ENCODE measurements at places on chromosomes 16 and 17. TPM values are rescaled to one million over a fixed set of nuclear protein-coding genes. Genes with fewer than 3 reads are reported as not detected.

The WFIKKN2 gene
- 0.25 TPM for total RNA-seq

The RAC3 gene
- 0.82 TPM for total RNA-seq

DNA sequence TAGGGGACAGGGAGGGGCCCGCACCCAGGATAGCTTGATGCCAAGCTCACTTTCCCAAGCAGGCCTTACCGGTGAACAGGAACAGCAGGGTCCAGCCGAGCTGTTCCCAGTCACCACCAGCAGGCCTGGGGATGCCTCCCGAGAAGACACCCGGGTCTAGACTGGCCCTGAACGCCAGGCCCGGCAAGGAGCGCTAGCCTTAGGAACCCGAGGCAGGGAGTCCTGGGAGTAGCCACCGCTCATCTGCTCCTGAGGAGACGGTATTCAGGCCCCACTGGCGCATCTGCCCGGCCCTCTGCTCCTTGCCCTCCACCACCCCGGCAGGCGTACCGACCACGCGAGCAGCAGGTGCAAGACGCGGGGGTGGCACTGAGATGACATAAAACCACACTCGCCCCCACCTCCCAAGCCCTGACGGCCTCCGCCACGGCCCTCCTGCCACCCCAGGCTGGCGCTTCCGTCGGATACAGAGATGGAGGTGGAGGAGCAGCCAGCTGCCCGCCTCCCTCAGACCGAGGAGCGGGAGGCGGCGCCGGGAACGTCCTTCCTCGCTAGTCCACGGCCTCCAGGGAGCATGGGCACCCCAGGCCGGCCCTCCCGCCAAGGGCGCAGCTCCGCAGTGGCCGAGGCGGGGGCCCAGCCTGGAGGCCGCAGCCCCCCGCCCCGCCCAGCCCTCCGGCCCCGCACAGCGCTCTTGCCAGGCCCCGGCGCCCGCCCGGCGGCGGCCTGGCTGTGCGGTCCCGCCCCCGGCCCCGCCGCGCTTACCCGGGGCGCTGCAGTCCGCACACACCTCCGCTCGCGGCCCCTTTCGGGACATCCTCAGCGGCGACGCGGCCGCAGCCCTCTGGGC is 661 bp downstream of the GIT1 start:
- H3K27me3 ChIP-seq: no peaks in the 10 kb centered on the region
- peak overlapping the region; percentile 93 for H3K27ac ChIP-seq
- peaks cover 88% of the 10 kb centered on the region for H3K4me1 ChIP-seq
- no peak for DNase-seq

DNA sequence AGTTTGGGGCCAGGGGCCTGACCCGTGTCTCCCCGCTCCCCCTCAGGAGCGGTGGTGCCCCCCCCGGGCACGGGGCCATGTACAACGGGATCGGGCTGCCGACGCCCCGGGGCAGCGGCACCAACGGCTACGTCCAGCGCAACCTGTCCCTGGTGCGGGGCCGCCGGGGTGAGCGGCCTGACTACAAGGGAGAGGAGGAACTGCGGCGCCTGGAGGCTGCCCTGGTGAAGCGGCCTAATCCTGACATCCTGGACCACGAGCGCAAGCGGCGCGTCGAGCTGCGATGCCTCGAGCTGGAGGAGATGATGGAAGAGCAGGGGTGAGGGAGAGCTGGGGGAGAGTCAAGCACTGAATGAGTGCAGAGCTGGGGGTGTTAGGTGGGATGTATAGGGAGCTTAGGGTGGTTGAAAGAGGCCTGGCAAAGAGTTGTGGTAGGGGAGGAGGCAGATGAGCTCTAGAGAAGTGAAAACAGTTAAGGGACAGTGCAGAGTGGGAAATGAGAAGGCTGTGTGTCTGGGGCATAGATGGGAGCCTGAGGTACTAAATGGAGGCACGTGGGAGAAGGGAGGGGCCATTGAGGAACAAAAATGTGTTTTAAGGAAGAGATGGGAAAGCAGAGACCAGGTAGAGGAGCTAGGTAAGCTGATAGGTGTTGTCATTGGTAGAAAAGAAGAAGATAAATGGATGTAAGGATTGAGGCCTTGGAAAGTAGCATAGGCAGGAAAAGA is 4.0 kb downstream of the SRRM2 start:
- no peak for DNase-seq
- no peak overlapping the region for H3K27ac ChIP-seq
- no peaks in the 10 kb centered on the region for H3K27me3 ChIP-seq
- H3K36me3 ChIP-seq: peaks cover 46% of the 10 kb centered on the region

- no peak overlapping the region for H3K4me3 ChIP-seq
- no peak overlapping the region for H3K27ac ChIP-seq
- H3K36me3 ChIP-seq: peaks cover 48% of the 10 kb centered on the region
- peaks cover 10% of the 10 kb centered on the region for H3K4me1 ChIP-seq
These were observed 15.7 kb upstream of the RNF213 start for GRCh38 chr17:80244871-80245509.

DNA sequence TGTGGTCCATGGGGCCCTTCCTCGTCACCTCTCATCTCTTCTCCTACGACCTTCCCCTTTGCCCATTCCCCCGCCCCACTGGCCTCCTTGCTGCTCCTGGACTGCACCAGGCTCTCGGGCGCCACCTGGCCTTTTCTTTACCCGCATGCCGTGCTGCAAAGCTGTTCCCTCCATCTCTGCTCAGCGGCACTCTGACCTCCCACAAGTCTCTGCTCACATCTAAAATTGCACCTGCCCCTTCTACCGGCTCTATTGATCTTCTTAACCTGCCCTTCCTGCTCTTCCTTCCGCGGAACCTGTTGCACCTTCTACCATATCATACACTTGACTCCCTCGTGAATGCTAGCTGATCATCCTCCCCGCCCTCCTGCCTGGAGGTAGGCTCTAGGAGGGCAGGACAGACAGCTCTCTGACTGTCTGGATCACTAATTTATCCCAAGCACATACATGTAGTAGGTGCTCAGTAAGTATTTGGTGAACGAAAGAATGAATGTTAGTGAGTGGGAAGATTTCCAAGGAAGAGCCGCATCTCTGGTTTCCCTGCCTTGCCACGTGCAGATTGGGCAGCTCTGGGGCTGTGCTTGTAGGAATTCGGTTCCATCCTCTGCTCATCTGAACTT is 17.3 kb downstream of the DNAH17 start:
- no peak for DNase-seq
- no peak overlapping the region for H3K27ac ChIP-seq
- no peaks in the 10 kb centered on the region for H3K36me3 ChIP-seq

- no peak overlapping the region for H3K27ac ChIP-seq
- no peaks in the 10 kb centered on the region for H3K4me1 ChIP-seq
- H3K36me3 ChIP-seq: no peaks in the 10 kb centered on the region
- peaks cover 7% of the 10 kb centered on the region for H3K27me3 ChIP-seq
- H3K4me3 ChIP-seq: no peak overlapping the region
These were observed 33.1 kb upstream of the HERPUD1 start for GRCh38 chr16:56898847-56899246.

- H3K4me1 ChIP-seq: no peaks in the 10 kb centered on the region
- no peak overlapping the region for H3K27ac ChIP-seq
- H3K36me3 ChIP-seq: no peaks in the 10 kb centered on the region
- no peak for DNase-seq
- H3K27me3 ChIP-seq: no peaks in the 10 kb centered on the region
These were observed 1208.4 kb upstream of the CDH8 start for GRCh38 chr16:63244631-63245030.

DNA sequence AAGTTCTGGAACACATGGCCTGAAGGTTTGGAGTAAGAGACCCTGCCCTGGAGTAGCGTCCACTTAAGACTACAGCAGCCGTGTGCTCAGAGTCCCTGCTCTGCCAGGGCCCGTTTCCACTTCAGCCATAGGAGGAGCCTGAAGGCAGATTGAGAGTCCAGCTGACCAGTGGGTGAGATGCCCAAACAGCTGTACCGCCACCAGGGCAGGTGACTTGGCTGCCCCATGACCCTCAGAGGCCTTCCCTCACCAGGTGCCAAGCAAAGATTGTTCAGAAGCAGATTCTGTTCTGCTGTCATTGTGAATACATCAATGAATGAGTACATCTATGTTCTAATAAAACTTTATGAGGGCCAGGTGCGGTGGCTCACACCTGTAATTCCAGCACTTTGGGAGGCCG is 178.8 kb downstream of the RAB11FIP4 start:
- peaks cover 90% of the 10 kb centered on the region for H3K4me1 ChIP-seq
- no peaks in the 10 kb centered on the region for H3K27me3 ChIP-seq
- no peak overlapping the region for H3K4me3 ChIP-seq
- no peak for DNase-seq
- no peaks in the 10 kb centered on the region for H3K36me3 ChIP-seq
- peak overlapping the region; percentile 81 for H3K27ac ChIP-seq

DNA sequence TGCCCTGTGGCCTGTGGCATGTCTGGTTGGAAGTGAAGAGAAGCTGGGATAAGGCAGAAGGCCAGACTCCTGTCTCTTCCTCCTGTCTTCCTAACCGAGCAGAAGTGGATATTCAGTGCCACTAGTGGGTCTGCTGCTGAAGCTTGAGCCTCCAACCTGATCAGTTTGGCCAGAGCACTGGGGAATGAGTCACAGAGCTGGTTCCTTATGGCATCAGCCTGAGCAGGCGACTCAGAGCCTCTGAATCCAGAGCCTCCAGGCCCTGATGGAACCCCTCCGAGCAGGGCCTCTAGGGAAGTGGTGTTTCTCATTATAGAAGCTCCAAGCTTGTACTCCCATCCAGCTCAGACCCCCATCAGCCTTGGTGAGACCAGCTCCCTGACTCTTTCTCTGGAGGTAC is 2.0 kb downstream of the WSCD1 start:
- no peak for DNase-seq
- no peaks in the 10 kb centered on the region for H3K36me3 ChIP-seq
- H3K4me3 ChIP-seq: no peak overlapping the region
